NCI-H1417 treated with DMSO at 0.1 percent for 48 hours (cell line): ENCODE measurements at places on chromosomes 3 and 15.

DNA sequence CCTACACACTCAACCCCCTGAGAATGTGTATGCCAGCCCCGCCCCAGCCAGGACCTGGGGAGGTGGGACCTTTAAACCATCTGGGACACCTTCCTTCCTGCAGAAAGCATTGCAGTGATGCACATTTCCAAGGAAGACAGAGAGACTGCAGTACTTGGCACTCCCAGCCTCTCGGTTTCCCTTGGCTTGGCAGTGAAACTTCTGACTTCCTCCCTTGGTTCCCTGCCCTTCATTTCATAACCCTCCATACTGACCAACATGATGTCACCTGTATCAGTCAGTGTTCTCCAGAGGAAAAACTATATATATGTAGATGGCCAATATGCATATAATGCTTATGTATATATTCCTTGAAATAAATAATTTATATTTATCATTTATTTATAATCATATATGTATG is 103.2 kb downstream of the SST start:
- no peak for DNase-seq

GRCh38 chr15:90349072-90349471 is 3.0 kb upstream of the ZNF774 start:
- no peak for DNase-seq

DNA sequence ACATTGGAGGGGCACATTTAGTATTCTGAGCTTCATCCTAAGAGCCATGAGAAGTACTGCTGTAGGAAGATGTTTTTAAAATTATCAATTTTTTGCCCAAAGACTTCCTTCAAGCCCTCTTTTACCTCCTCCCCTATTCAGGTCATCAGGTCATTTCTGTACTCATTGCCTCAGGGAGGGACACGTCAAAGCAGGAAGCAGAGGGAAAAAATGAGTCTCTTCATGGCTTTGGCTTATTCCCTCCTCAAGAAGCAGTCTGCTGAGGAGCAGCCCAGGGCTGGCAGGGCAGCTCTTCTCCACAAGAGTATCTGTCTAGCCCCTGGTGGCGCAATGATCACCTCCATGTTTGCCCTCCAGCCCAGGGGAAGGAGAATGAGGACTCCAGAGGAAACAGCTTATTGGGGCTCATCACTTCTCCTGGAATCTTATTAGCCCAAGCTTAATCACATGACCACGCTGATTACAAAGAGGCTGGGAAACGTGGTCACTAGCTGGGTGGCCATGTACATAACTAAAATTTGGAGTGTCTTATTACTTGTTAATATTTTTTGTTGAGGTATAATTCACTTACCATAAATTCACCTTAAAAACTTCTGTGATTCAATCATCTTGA is 44.2 kb upstream of the GATA2 start:
- DNase-seq: no peak

DNA sequence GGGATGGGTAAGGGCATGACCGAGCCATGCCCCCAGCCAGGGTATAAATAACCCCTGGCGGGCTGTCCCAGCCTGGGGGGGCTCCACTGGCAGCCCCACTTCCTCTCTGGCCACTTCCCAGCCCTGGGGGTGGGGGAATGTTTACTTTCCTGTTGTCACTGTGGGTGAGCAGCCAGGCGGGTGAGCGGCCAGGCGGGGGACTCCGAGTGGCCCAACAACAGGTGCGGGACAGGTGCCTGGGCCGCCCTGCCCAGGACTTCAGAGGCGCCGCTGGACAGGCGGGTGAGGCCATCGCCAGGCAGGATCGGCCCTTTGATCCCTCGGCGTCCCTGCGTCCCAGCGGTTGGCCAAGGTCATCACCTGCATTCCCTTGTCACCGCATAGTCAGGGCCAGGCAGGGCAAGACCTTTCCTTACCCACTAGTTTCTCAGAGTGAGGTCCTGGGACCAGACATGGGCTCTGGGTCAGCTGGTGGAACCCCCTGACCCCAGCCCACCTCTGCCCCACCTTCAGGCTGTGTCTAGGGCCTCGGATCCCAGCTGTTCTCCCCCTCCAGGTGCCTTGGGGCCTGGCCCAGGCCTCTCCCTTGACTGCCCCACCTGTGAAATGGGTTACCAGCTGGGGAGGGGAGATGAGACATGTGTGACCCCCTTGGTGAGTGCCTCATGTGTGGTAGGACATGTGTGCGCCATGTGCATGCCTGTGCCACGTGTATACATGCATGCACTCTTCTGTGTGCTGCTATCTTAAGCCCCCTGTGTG is 16.6 kb downstream of the SEMA3F start:
- no peak for DNase-seq

DNA sequence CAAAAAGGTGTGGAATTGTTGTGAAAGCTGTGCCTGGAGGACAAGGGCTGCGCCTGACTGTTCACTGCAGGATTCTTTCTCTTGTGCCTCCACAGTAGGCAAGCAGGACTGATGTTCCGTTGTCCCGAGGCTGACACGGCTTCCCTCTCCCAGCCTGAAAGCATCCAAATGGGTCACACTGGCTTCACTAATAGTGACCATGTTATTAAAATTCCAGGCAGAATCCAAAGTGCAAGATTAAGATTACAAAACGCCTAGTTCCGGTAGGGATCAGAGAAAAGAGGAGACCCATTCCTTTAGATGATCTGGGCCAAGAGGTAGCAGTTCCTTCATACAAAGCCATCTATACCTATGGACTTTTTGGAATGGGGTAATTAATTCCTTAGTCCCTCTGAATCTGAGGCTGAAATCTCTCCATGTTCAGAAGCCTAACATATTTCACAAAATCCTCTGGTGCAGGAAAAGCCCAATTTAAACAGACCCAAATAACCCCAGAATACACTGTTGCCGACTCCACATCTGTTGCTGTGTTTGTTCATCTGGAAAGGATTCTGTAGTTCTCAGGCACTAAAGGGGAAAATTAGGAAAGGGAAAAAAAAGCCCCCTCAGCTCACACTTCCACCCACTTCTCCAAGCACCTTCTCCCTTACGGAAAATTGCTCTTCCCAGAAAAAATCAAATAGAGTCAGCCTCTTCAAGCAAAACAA is 145.9 kb downstream of the RORA start:
- no peak for DNase-seq

- DNase-seq: no peak
Observed at GRCh38 chr3:14859880-14860279, 41.1 kb downstream of the FGD5 start.

- no peak for DNase-seq
Observed at GRCh38 chr15:80689716-80690115, 5.4 kb upstream of the ABHD17C start.

DNA sequence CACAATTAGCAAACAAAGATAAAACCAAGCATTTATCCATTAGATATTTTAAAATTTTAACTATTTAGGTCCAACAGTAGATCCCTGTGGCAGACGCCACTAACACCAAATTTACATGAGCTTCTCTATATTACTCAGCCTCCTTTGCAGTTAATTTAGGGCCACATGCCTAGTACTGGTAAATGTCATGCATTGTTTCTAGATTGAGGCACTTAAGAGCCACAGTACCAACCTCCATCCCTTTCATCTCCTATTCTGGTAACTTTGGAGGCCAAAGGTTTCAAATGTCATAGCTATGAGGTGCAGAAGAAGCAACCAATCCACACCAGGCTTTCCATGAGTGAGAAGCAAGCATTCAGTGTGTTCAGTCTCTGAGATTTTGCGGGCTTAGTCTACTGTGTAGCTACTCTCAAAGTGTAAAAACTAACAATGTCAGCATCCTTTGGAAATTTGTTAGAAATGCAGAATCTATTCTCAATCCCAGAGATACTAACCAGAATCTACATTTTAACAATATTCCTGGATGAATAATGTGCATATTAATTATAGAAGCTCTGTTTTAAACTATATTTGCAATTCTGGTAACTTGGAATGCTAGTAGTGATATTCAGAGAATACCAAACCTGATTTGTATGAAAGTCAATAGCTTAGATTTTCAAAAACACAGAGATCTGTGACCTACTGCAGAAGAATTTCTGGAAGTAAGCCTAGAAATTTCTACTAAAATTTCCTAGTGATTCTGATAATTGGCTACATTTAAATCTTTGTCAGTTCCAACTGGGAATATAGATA is 206.3 kb upstream of the CD96 start:
- no peak for DNase-seq

GRCh38 chr3:188233320-188233719 is 79.4 kb downstream of the LPP start:
- DNase-seq: no peak

- DNase-seq: no peak
Observed at GRCh38 chr3:186366206-186366605, 4.2 kb upstream of the DGKG start.

- no peak for DNase-seq
Observed at GRCh38 chr3:119120480-119120879, 25.5 kb upstream of the TEX55 start.

DNA sequence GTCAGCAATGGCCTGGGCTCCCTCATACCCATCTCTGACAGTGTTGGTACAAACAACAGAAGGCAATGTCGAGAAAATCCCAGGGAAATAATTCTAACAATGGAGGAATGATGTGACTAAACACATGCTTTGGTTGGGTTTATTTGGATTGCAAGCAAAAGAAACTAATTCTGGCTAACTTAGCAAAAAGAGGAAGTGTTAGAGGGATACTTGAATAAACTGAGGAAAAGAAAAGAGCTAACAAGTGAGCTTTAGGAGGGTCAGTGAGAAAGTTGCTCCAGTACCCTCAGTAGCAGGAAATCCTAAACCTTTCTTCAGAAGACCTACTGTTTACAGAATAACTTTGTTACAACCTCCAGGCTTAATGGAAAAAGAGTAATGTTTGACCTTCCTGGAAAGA is 264.6 kb upstream of the WNT5A start:
- no peak for DNase-seq

DNA sequence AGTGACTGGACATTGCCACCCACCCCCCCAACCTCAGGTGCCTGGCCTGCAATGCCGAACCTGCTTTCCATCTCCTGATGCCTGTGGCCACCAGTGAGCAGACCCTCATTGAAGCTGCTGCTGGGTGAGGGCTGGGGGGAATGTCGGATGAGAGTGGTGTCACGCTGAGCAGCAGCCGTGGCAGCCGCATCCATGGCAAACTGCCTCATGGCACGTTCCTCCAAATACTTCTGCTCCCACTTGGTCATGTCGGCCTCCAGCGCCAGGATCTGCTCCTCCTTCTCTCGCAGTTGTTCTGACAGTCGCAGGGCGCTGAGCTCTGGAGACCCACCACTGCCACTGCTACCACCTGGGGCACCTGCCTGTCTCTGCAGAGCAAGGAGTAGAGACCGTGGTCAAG is 14.2 kb downstream of the AMOTL2 start:
- DNase-seq: no peak

GRCh38 chr15:58704155-58704865 is 45.2 kb downstream of the ADAM10 start:
- DNase-seq: no peak

- no peak for DNase-seq
Observed at GRCh38 chr15:49889536-49889935, 229.5 kb downstream of the ATP8B4 start.

DNA sequence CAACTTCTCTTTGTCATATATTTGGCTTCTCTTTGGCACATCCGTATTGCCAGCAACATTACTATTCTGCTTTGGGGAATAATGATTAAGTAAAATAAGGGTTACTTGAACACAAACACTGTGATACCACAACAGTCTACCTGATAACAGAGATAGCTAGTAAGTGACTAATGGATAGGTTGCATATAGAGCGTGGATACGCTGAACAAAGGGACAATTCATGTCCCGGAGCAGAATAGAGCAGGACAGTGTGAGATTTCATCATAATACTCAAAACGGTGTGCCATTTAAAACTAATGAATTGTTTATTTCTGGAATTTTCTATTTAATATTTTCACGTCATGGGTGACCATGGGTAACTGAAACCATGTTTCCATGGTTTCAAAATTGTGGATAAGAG is 54.1 kb downstream of the SCN5A start:
- no peak for DNase-seq

DNA sequence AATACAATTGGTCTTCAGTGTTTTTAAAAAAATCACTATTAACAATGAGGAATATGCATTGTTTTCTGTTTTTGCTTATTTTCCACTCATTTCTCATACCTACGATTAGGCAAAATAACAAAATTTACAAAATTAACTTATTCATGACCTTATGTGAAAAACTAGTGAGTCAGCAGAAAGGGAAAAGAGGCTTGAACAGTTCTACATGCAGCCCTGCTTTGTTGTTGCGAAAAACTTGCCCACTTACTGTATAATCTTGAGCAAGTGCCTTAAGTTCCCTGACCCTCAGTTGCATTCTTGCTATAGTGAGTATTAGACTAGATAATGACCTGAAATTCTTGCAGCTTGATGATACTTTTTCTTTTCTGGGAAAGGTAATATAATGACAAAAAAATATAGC is 551.1 kb upstream of the BCHE start:
- no peak for DNase-seq

GRCh38 chr3:53032609-53033008 is 13.3 kb downstream of the SFMBT1 start:
- no peak for DNase-seq

DNA sequence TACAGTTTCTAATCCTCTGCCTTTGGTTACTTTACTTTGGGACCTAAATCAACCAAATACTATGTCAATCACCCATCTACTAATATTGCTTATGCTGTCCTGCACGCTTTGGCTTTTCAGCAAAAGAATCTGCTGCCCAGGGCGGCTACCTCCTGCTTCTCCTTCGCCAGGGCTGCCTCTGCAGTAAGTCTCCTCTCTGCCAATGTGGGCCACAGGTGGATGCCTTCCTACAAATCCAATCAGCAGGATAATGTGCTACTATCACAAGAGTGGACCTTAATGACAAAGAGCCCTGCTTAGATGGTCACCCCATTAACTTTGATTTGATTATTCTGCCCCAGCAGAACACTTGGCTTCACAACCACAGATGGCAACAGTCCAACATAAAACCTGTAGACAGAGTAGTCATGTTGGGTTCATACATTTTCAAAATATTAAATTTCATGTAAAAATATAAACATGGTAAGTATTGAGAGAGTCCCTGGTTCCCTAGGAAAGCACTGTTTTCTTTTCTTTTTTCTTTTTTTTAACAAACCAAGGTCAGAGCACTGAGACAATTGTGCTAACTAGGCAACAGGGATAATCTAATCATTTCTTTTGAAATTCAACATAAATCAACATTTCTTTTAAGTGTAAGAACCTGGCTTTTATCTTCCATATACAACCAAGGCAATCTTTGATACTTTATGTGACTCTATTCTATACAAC is 298.3 kb downstream of the ZBTB20 start:
- no peak for DNase-seq

GRCh38 chr3:8205881-8206280 is 295.7 kb upstream of the LMCD1 start:
- DNase-seq: no peak

GRCh38 chr3:34268032-34268709 is 469.7 kb downstream of the PDCD6IP start:
- DNase-seq: no peak

DNA sequence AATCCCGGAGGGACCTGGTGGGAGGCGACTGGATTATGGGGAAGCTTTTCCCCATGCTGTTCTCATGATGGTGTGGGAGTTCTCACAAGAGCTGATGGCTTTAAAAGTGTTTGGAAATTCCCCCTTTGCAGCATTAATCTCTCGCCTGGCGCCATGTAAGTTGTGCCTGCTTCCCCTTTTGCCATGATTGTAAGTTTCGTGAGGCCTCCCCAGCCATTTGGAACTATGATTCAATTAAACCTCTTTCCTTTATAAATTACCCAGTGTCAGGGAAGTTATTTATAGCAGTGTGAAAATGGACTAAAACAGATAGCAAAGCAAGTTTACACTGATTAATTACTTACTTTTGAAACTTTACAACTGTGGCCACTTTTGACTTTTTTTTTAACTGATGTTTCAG is 10.6 kb upstream of the U2SURP start:
- no peak for DNase-seq
